Hindlimb muscle (tissue), 1 donor: ENCODE measurements at places on chromosomes 11 and 22. TPM values are rescaled to one million over a fixed set of nuclear protein-coding genes. Genes with fewer than 3 reads are reported as not detected.

DNA sequence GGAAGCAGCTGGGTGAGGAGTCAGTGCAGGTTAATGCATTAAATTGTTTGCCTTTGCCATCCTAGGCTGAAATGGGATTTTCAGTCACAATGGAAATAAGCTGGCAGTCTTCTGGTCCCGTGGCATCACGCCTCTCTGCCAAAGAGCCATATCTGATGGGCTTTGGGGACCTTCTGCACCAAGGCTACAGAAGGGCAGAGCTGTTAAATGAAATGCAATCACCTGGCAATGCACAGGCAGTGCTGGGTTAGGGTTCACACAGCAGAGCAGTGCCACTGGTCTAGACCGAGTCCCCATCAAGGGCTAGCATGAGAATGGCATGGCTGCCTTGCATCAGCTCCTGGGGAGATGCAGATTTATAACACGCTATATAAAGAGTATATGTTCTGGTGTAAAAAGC lies 749.2 kb downstream of the NTM start:
- DNase-seq: no peak

GRCh38 chr11:57276169-57276970 lies 39.3 kb upstream of the APLNR start:
- no peak for DNase-seq

- DNase-seq: no peak
These were observed 158.1 kb upstream of the MTNR1B start for GRCh38 chr11:92811341-92811740.

- no peak for DNase-seq
These were observed 39.4 kb downstream of the TMEM45B start for GRCh38 chr11:129855086-129855485.

- no peak for DNase-seq
These were observed 40.4 kb downstream of the FLI1 start for GRCh38 chr11:128734103-128734831.

GRCh38 chr11:118918686-118919280 lies 6.9 kb downstream of the BCL9L start:
- no peak for DNase-seq

GRCh38 chr11:17827006-17827405 lies 92.4 kb downstream of the KCNC1 start:
- DNase-seq: no peak

GRCh38 chr22:19199479-19199878 lies 20.9 kb upstream of the SLC25A1 start:
- DNase-seq: no peak

DNA sequence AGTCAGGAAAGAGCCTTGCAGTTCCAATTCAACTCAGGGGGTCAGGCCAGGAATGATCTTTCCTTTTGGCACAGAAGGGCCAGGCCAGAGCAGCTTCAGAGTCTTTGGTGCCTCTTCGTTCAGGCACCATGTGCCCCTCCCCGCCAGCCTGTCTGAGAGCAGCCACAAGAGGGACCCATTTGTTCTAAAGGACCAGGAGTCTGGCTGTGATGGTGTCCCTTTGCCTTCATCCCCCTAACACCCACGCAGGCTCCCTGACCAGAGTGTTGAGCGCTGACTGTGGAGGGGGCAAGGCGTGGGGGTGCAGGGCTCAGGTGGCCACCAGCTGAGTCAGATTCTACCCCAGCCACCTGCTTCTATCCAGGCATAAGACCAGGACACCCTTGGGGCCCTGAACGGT lies 156.4 kb downstream of the TTC17 start:
- no peak for DNase-seq

GRCh38 chr11:71542879-71543777 lies 5.1 kb upstream of the KRTAP5-9 start:
- DNase-seq: no peak

DNA sequence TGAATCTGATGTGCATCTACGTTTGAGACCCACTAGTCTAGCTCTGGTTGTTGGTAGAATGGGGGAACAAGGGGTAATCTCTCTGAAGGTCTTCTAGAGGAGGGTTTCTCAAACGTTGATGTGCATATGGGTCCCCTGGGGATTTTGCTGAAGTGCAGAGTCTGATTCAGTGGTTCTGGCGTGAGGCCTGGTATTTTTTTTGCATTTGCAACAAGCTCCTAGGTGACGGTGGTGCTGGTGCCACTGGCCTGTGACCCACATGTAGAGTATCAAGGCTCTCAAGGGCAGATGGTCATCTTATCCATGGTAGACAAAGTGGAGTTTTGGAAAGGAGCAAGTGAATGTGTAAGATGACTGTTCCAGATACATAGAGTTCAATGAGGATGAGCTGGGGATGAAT lies 97.1 kb downstream of the CEP164 start:
- no peak for DNase-seq

DNA sequence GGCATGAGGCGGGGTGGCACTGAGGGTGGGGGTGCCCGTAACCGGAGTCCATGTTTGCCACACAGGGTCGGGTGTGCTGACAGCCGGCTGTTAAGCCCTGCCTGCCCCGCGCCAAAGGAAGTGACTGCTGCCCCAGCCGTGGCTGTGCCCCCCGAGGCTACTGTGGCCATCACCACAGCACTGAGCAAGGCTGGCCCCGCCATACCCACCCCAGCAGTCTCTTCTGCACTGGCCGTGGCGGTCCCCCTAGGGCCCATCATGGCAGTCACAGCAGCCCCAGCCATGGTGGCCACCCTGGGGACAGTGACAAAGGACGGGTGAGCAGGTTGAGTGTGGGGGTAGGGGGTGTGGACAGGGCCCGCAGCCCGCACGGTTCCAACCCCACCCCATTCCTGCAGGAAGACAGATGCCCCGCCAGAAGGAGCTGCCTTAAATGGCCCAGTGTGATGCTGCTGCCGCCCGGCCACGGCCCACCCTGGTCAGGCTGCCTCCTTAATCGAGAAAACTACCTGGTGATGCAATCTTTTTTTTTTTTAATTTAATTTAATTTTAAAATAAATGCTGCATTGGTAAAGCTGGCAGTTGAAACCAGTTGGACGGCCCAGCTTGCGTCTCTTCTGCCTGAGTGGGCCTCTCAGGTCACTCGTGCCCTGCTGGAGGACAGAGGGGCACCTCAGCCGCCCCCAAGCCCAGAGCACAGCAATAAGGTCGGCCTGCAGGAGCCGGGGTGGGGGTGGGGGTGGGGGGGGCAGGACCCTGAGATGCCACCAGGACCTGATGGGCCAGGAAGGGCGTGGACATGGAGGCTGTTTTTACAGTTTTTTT lies 30.8 kb downstream of the SBF1 start:
- no peak for DNase-seq

DNA sequence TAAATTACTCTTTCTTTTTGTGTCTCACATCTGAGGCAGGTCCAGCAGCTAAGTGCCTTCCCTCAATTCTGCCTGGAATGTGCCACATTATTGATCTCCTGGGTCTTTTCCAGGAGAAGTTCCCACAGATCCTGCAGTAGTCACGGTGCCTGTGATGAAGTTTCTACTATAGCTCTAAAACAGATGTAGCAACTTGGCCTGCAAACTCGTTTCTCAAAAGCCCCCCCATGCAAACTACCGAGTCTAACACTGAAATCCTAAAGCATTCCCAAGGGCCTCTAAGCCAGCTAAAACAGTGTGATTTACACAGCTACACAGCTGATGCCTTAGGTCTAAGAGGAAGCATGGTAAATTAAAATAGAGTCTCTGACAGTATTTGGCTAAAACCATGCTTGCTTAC lies 54.3 kb downstream of the DDI1 start:
- DNase-seq: peak; percentile 59

DNA sequence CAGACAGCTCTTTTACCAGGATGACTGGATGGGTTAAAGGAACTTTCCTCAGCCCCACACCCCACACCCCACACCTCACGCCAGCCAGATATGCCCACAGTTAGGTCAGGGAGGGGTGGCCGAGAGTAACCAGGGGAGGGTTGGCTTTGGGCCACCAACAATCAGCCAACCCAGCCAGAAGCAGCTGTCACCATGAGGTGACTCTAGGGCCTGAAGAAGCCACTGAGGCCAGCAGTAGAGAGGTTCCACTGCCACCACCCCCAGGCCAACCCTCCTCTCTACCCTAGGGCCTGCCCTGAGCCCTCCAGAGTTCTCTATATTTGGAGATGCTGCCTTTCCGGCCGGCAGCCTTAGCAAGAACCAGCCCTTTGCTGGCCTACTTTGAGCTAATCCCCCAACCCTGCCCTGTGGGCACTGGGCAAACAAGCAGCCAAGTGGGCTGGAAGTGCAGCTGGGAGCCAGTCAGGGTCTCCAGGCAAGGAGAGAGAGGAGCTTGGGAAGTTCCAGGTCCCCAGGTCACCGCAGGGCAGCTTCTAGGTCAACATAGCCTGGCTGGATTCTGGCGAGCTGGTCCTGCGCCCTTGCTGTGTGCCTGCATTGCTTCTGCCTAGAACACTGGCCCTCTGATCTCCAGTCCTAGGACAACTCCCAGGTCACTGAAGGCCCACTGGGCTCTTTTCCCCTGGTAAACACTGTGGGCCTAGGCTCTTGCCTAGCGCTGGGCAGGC lies 12.0 kb upstream of the SYT8 start:
- DNase-seq: no peak

- no peak for DNase-seq
These were observed 20.3 kb downstream of the MRGPRD start for GRCh38 chr11:68960294-68961071.

DNA sequence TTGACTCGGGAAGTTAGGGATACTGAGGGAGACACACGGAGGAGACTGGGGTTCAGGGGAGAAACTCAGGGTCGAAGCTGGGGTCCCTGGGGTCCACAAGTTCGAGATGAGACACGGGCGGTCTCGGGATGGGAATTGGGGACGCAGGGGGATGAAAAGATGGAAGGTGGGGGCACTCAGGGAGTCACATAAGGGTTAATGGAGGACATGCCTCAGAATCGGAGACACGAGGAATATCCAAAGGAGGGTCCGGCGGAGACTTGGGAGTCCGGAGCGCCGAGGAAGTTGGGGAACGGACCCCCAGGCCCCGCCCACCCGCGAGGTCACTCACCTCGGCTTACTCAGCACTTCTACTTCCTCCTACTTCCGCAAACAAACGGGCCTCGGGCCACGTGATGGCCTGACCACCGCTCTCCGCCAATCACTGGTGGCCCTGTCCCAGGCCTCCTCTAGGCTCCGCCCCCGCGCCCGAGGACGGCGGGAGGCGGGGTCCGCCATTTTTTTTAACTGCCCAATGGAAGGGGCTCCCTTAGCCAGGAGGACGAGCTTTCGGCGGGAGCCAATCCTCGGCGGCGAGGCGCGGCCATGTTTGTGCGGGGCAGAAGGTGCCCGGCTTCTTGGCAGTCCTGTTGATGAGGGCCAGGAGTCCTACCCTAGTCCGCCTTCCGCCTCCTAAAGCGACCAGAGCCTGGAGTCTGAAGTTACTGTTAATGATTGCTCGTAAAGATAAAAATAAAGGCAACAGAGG lies at the start of gene PLA2G6:
TSS of gene PLA2G6 (minus strand) at position 378 of the 748 bp plus-strand sequence. CDS start 12,404 bp downstream, outside the sequence.
- peak; percentile 99 for DNase-seq

GRCh38 chr11:45355706-45356041 lies 69.5 kb upstream of the SYT13 start:
- no peak for DNase-seq

DNA sequence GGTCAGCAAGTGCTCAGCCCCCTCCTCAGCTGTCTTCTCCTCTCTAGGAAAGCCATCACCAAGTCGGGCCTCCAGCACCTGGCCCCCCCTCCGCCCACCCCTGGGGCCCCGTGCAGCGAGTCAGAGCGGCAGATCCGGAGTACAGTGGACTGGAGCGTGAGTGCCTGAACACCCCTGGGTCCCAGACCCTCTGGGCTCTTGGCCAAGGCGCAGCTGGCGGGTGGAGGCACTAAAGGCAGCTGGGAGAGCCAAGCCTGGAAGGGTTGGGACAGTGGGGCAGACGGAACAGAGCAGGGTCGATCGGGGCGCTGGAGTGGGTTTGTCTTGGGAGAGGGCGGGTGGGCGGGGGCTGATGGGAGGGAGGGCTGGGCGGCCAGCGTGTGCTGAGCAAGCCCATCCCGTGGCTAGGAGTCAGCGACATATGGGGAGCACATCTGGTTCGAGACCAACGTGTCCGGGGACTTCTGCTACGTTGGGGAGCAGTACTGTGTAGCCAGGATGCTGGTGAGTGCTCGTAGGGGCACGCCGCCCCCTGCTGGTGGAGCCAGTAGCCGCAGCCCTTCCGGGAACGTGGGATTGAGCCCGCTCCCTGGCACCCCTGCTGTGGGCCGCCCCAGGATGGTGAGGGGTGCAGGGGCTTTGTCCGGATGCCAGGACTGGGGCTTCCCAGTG lies 14.1 kb upstream of the MDK start:
- DNase-seq: peak; percentile 78

DNA sequence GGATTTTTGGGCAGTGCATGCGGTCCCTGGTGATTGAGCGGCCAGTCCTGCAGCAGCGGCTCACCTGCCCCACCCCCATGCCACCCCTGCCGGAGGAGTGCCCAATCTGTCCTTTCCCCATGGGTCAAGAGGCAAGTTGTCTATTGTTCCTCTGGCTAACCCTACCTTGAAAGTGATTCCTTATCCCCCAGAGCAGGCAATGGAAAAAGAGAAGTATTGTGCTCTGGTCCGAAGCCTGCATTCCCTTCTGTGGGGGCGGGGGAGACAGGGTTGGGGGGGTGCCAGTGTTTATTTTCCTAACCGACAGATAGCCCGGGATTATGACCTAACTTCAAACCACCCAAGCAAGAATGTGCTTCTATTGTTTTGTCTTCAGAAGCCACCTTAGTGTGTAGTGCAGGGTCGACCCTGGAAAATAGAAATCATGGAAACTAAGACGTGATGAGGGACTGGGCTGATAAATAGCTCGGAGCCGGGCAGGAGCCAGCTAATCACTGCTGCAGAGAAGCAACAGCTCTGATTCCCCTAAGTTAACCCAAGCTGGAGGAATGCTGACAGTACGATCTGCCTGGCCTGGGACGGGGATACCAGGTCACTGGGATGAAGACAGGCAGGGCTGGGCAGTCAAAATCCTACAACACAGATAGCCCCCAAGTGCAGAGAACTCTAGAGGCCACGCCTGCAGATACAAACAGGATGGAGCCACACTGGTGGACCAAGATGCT lies 38.7 kb upstream of the ATXN10 start:
- DNase-seq: no peak

The CRYBB2 gene
- polyA plus RNA-seq: not detected

The CCDC73 gene
- not detected for polyA plus RNA-seq

The F2 gene
- polyA plus RNA-seq: not detected

The PPME1 gene
- 48.4 TPM for polyA plus RNA-seq

The CEP164 gene
- polyA plus RNA-seq: 13.2 TPM

The RIMBP3B gene
- polyA plus RNA-seq: not detected

The UBQLNL gene
- 0.22 TPM for polyA plus RNA-seq

The MAPK8IP2 gene
- polyA plus RNA-seq: 0.70 TPM

The SHANK3 gene
- polyA plus RNA-seq: 22.7 TPM

The DDI1 gene
- not detected for polyA plus RNA-seq
